ENCODE measurements at places on chromosomes 5 and 9.
A peak's percentile ranks its signal among the peaks of the same experiment; 100 is the strongest.

GRCh38 chr5:113379936-113380806 is 54.6 kb downstream of the TSSK1B start:
- DNase-seq, result no peak

DNA sequence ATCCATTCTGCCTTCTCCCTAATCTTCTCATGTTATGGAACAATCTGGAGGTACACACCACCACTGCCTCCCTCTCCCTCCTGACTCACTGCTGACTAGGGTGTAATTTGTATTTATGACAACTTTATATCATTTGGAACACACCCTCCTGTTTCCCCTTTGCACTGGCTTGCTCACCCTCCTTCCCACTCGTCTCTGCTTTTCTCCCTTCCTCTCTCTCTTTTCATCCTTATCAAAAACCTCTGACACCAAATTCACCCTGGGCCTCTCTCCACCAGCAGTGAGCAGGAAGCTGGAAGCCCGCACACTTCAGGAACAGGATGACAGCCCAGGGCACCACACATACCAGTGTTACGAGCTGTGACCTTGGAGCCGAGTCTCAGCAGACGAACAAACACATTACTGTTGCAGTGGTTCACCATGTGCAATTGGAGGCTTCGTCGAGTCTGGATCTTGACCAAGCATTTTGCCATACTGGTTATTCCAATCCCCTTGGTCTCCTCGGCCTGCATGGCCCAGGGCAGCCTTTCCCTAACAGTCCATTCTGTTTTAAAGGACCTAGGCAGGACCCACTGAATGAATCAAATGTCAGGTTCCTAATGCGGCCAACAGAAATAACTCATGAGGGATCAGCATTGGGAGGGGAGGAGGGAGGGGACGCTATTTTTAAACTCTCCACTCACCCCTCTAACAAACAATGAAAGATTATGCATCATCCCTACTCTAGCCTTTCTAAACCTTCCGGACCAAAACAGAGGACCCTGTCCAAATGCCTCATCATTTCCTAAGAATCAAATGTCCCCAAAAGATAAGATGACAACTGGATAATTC is 203.9 kb upstream of the RASEF start:
- peak; percentile 47 for DNase-seq

DNA sequence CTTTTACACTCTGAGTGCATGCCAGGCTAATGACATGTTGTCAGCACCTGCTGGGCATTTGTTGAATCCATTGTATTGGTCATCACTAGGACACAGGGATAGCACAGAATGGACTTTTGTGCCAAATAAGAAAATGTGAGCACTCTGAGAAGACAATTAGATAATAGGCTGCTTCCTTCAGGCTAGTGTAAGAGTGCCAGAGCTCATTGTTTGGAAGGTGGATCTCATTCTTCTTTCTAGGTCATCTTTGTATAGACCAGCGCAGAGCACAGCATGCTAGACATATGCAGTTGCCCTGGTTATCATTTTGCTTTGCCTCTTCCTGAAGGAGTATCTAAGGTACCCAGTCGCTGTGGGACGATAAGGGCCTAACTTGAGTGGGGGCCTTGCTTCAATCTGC is 493.4 kb upstream of the COX7C start:
- no peak for DNase-seq

- DNase-seq, result no peak
These were observed 251.3 kb downstream of the KIF4B start for GRCh38 chr5:155264809-155265208.

GRCh38 chr9:96246267-96246671 is 55.7 kb downstream of the HSD17B3 start:
- DNase-seq, result no peak

DNA sequence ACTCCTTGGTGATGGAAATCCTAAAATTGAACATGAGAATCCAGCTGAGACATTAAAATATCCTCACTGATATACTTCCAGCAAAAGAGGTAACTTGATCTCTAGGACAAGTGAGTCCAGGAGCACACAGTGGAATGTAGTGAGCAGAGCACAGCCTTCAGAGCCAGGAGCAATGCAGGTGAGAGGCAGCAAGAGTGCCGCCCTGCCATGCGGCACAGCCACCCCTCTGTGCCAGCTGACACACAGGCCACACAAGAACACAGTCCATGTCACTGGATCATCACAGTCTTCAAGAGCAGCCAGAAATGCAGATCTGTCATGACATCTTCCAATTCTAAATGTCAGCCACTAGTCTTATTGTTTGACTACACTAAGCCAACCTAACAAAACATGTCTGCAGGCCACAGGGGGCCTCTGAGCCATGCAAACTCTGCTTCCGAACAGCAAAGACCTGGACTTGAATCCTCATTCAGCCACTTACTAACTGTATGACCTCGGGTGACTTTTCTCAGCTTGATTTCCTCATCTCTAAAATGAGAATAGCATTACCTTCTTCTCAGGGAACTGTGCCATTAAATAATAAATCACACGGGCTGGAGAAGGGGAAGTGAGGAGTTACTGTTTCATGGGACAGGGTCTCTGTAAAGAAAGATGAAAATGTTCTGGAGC is 47.0 kb downstream of the CCDC125 start:
- DNase-seq, result peak; percentile 10

- DNase-seq, result peak; percentile 56
These were observed 115.4 kb upstream of the GAS1 start for GRCh38 chr9:87062746-87063145.

GRCh38 chr5:170623576-170624181 is 119.9 kb downstream of the KCNIP1 start:
- peak; percentile 29 for DNase-seq

DNA sequence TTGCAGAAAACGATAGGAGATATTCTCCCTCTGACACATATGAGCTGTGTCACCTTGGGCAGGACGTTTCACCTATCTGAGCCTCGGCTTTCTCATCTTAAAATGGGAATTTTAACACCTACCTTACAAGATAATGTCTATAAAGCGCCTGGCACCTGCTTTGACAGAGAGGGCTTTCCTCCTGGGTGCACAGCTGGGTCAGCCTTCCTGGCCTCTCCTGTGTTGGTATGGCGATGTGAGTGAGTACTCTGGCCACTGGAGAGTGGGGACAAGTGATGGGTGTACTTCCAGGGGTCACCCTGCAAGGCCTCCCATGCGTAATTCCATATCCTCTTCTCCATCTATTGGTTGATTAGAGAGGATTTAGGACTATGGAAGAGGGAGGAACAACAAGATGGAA is 113.1 kb upstream of the SMIM23 start:
- no peak for DNase-seq

- DNase-seq, result no peak
These were observed 49.6 kb downstream of the CCDC180 start for GRCh38 chr9:97357056-97357455.

- DNase-seq, result no peak
These were observed 22.0 kb downstream of the PDGFRB start for GRCh38 chr5:150133581-150134197.

DNA sequence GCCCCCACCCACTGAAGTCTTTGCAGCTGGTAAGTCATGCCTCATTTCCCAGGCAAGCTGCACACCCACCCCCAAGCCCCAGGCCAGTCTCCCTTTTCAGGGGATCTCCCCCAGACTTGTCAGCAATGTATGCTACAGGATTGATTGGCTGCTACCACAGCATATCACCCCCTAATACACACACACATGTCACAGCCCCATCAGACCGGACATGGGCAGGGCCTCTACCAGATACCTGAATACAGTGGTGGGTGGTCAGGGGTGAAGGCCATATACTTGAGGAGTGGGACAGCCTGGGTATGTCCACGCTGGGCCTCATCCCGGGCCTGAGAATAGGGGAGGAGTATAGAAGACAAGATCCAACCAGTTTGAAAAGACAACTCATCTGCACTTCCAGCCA is 63.4 kb upstream of the ARAP3 start:
- no peak for DNase-seq
